ENCODE measurements at places on chromosomes 12 and 14.

DNA sequence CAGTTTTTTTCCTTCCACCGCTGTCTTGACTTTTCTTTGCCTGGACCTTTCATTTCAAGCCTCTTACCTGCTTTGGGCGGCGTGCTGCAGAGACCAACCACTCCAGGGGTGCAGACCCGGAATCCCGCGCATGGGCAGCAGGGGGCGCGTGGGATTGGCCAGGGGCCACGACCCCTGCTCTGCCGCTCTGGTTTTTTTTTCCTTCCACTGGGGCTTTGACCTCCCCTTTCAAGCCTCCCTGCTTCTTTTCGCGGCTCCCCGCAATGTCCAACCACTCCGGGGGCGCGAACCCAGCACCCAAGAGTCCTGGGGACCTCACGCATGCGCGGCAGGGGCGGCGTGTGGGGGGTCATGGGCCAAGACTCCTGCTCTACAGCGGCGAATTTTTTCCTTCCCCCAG is 325.1 kb downstream of the ALG10 start:
- DNase-seq, result no peak

DNA sequence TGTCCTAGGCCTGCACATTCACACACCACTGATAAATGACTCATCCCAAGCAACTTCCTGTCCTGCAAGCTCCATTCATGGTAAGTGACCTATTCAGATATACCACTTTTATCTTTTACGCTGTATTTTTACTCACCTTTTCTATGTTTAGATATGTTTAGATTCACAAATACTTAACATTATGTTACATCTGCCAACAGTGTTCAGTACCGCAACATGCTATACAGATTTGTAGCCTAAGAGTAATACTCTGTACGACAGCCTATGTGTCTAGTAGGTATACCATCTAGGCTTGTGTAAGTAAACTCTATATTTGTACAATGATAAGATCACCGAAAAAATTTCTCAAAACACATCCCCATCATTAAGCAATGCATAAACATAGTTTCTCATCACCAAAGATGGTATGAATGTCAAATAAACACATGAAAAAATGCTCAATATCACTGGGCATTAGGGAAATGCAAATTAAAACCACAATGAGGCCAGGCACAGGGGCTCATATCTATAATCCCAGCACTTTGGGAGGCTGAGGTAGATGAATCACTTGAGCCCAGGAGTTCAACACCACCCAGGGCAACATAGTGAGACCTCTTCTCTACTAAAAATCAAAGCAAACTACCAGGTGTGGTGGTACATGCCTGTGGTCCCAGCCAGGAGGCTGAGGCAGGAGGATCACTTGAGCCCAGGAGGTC is 20.7 kb downstream of the ATXN2 start:
- no peak for DNase-seq

- no peak for DNase-seq
Measured at GRCh38 chr14:35123388-35123703, 994 bp downstream of the PRORP start.

DNA sequence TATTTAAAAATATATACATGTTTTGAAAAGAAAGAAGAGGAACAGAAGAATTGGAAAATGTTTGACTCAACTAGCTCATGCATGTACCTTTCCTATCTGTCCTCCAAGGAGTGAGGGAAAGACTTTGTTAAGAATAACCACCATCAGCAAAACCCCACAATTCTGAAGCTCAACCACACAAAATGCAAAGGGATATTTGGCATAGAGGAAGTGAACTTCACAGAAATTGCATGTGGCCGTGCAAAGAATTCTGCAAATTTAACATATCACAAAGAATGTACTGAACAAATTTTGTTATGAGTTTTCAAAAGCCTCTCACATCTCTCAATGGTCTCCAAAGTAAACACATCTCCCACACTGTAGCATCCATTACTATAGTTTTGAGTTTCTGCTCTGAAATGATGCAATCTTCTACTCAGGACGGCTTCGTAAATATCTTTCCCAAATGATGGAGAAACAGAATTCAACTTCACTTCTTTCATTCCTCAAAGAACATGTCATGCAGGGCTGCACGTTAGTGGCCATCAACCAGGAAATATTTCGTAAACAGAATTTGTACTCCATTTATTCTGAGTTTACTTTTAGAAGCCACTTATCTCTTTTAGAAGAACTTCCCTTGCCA is 17.6 kb downstream of the DUSP6 start:
- DNase-seq, result no peak

GRCh38 chr12:89234324-89235114 is 117.8 kb downstream of the DUSP6 start:
- no peak for DNase-seq

- DNase-seq, result peak; percentile 72
Measured at GRCh38 chr12:106721915-106722314, 52.6 kb upstream of the RIC8B start.

- no peak for DNase-seq
Measured at GRCh38 chr12:15924956-15925355, 13.8 kb downstream of the DERA start.

DNA sequence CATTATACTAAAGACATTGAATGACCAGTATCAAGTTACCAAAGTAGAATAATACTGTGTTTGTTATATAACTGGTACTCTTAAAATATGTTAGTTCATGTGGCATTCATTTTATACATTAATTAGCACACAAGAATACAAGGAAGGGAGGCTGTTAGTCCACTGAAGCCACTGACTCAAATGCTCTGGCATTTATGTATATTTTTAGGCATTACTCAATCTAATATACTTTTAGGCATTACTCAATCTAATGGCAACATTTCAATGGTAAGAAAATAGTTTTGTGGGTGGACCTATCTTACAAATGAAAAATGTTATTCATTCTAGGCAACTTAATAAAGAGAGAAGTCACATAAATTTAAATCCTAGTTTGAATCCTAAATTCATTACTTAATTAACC is 874.4 kb upstream of the USP15 start:
- DNase-seq, result no peak

- DNase-seq, result peak; percentile 59
Measured at GRCh38 chr12:11553871-11554533, 95.5 kb upstream of the ETV6 start.

GRCh38 chr14:99703381-99703780 is 19.3 kb downstream of the CYP46A1 start:
- no peak for DNase-seq

GRCh38 chr12:22539055-22539454 is 5.3 kb downstream of the C2CD5 start:
- no peak for DNase-seq

- DNase-seq, result no peak
Measured at GRCh38 chr12:132066345-132066685, 77.8 kb downstream of the DDX51 start.

DNA sequence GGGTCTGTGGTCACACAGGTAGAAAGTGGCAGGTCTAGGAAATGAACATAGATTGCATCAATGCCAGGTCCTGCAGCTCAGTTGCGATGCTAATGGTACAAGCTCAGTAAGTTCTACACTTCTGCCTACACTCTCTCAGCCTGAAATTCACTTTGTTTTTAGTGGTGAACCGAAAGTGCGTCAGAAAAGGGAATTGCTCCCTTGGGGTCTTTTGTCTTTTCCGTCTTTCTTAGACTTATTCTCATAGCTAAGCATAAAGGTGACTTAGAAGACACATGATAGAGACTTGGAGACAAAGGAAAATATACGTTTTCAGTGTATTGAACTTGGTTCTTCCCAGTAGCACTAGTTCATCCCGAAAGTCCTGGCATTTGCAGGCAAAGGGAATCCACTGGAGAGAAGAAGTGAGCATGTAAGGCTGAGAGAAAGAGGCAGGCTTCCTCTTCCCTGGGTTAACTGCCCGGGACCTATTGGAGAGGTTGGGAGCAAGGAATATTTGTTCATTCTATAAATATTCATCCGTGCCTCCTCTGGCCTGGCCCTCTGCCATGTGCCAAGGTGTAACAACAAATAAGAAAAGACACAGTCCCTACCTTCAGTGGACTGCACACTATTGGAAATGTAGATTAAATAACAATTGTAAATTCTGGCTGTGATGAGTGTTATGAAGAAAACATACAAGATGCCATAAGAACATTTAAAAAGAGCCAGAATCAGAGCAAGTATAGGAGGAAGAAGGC is 785.8 kb downstream of the MED13L start:
- DNase-seq, result no peak

GRCh38 chr12:77349689-77350370 is 284.5 kb upstream of the E2F7 start:
- DNase-seq, result no peak

DNA sequence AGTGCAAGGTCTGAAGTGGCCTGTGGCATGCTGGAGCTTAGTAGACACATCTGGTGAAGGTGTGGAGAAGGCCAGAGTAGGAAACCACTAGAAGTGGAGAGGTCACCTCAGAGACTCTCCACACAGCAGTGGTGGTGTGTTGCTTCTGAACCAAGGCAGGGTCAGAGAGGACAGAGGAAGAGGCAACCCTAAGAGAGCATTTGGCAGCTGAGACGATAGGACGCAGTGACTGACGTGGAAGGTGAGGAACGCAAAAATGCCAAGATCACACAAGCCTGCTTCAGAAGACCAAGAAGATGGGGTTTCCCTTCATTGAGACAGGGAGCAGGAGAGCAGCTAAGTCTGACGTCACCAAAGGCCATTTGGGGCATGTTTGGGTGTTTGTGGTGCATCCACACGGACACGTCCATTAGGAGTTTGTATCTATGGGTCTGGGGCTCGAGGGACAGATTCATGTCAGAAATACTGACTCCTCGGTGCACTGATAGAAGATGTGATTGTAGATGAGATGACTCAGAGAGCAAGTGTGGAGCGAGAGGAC is 338.1 kb downstream of the CACNA1C start:
- DNase-seq, result no peak

DNA sequence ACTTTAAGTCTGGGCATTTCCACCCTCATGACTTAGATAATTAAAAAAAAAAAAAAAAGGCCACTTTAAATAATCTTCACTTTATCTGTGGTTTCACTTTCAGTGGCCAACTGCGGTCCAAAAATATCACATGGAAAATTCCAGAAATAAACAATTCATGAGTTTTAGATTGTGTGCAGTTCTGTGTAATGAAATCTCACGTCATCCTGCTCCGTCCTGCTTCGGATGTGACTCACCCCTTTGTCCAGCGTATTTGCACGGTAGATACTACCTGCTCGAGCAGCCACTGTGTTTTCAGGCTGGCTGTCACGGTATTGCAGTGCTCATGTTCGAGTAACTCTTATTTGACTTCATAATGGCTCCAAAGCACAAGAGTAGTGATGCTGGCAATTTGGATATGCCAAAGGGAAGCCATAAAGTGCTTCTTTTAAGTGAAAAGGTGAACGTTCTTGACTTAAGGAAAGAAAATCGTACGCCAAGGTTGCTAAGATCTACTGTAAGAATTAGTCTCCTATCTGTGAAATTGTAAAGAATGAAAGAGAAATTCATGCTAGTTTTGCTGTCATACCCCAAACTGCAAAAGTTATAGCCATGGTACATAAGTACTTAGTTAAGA is 2.4 kb downstream of the E2F7 start:
- no peak for DNase-seq

GRCh38 chr14:40133463-40133862 is 701.2 kb upstream of the FBXO33 start:
- no peak for DNase-seq

DNA sequence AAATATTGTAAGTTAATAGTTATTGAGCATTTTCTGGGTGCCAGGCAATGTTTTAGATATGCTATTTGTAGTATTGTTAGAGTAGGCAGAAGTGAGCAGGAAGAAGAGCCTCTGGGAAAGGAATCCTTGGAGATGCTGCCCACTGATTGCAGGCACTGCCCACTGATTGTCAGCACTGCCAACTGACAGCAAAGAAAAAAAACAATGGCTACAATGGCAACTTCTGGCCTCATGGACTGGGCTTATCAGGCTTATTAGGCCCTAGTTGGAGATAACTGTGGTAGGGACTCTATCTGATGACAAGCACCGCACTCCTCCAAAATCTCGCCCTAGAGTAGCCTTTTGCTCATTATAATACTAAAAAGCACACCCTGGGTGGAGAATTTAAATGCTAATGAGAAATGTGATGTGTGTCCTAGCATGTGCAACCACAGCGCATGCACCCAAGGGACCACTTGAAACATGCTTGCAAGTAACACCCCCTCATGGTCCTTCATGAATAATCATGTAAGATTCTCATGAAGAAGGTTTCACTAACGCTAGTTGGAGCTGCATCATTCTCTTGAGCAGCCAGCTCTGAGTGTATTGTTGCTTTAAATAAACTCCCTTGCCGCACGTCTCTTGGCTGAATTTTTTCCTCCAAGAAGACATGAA is 103.5 kb upstream of the PPP4R3A start:
- no peak for DNase-seq

- no peak for DNase-seq
Measured at GRCh38 chr12:49643135-49643534, 19.8 kb downstream of the PRPF40B start.

DNA sequence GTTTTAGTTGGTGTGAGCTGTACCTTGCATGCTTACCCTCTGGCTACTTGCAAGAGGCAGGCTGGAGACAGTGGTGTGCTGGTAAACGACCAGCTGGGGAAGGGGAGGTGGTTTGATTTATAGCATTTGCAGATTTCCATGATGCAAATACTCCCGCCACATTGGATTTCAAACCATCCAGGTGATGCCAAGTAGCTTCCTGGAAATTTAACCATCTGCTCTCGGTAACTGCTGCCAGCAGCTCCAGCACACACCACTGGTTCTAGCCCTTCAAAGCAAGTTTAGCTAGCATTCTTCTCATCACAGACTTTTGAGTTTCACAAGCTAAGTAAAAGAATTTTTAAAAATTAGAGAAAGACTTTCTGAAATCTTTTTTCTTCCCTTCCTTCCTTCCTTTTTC is 104.5 kb upstream of the AMIGO2 start:
- peak; percentile 75 for DNase-seq

GRCh38 chr12:50302686-50303085 is 19.4 kb upstream of the LIMA1 start:
- DNase-seq, result no peak

GRCh38 chr12:120453977-120454376 is 7.7 kb downstream of the GATC start:
- no peak for DNase-seq

DNA sequence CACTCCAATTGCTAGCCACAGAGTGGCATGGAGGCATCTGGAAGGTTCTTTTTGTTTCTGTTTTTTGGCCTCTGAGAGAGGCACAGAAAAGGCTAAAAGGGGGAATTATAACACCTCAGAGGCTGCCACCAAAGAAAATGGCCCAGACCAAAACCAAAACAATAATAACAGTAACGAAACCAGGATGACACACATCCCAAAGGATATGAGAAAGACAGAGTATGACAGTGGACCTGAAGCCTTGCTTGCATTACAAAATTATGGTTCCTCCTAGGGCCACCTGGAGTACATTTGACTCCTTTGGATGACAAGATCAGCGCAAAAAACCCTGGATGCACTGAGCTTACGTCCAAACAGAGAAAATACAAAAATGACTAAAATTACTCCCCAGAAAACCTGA is 152.7 kb downstream of the AEBP2 start:
- DNase-seq, result no peak

GRCh38 chr12:98437806-98438595 is 77.4 kb upstream of the TMPO start:
- DNase-seq, result no peak
